ENCODE measurements at places on chromosomes 6 and 20.
A peak's percentile ranks its signal among the peaks of the same experiment; 100 is the strongest.

- peak; percentile 43 for DNase-seq
Observed at GRCh38 chr6:13538084-13538483, 36.3 kb upstream of the SIRT5 start.

GRCh38 chr20:36585410-36586125 is 12.2 kb downstream of the TGIF2 start:
- no peak for DNase-seq

DNA sequence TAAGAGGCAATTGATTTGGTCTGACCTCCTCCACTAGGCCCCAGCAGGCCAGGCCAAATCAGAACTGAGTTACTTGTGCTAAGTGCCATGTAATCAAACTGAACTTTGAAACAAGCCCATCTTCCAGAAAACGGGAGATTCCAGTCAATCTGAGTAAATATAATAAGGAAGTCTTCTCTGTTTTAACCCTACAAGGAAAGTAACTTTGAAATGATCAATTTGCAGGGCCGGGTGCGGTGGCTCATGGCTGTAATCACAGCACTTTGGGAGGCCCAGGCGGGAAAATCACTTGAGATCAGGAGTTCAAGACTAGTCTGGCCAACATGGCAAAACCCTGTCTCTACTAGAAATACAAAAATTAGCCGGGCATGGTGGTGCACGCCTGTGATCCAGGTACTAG is 2.0 kb upstream of the SHLD1 start:
- DNase-seq, result no peak

GRCh38 chr6:132797951-132798868 is at the start of gene SLC18B1:
Gene SLC18B1 (minus strand): TSS chr6:132798637. CDS start chr6:132798456, 181 bp downstream.
- no peak for DNase-seq

DNA sequence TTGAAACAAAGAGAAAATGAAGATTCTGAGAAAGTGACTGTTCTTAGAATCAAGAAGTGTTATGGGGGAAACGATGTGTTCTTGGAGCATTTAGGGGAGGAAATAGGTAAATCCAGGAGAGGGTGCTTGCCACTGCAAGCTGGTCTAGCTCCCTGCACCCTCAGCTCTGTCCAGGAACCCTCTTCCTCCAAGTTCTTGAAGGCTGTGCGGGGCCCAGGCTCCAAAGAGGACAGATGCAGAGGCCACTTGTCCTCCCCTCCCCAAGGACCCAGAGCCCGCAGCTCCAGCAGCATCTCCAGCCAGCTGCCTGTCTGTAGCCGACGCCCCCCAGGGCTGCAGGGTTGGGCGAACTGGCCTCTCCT is 87.9 kb downstream of the CDC5L start:
- no peak for DNase-seq

DNA sequence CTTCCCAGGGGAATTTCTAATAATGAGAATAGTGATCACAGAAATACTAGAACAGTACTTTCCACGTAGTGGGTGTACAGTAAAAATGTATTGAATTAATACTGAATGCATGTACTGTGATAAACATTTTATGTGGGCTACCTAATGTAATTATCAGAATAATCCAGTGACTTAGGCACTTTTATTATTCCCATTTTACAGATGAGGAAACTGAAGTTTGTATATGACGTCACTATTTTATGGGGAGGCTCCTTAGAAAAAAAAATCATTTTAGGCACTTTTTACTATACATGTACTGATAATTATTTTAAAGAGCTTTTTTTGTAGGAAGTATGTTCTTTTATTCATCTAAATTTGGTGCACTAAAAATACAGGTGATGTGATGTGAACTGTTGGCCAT is 275.6 kb upstream of the TAB2 start:
- no peak for DNase-seq

DNA sequence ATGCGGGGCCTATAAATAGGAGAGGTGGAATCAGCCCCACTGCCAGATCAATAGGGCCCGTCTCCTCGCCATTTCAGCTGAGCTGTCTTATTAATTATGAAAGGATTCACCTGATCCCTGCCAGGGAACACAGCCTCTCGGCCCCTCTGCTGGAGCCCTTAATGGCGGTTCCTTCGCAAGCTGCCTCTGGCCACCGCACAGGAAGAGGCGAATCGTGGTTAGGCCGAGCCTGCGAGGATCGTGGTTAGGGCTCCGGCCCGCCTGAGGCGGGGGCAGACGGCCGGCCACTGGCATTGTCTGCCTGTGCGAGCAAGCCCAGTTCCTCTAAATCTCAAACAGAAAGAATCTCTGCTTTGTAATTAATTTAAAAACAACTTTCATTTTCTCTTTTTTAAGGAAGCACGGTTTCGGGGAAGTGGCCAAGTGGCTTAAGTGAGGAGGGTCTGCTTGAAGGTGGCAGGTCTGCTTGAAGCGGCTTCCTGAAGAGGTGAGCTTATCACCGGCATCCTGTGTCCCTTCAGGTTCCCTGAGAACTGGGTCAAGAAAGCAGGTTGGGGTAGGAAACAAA is 9.2 kb downstream of the NRN1 start:
- no peak for DNase-seq

DNA sequence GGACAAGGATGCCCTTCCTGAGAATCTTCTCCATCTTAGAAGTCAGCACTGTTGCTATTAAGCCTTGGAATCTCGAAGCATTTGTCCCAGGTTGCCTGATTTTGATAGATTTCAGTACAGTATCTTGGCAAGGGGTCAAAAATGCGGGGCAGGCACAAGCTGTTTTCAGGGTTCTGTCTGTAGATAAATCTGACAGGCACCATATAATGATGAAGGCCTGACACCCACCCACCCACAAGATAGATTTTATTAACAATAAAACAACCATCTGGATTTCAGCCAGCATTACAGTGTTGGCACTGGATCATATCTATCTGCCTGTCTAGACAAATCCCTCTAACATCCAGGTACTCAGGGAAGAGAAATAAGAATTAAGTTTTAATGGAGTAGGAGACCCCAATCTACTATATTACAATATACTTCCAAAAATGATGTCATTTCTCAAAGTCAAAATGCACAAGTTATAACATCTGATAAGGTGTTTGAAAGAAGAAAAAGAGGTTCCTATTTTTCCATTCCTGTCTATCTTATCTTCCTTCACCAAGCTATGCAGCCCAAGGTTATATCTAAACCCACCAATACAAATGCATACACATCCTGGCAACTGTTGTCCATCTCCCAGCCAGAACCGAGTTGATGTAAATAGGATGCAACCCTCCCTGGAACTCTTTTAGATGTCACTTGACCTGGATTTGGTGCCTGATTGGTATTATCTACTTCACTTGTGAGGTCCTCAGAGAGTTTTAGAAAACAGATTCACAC is 10.7 kb downstream of the NEDD9 start:
- peak; percentile 20 for DNase-seq

DNA sequence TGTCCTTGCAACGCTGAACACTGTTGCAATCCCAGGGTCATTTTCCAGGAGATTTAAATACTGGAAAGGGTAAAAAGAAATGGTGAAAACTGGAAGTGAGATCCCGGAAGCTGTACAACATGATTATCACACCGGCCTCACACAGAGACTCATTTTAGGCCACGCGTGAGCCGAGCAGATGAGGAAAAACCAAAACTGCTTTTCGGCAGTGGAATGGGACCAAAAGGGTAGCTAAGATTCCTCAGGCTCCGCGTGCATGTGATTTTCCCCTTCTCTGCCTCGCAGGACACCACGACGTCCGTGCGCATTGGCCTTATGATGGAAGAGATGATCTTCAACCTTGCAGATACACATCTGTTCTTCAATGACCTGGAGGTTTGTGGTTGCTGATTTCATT is 213.7 kb downstream of the ZMYND8 start:
- DNase-seq, result no peak

Data from A549 (cell line).